Stimulated activated CD8-positive, alpha-beta memory T cell treated with anti-CD3 and anti-CD28 coated beads, Interleukin-7, amount 100 ng/mL, for 1 hour (primary cell): ENCODE measurements at places on chromosomes 11 and 22.

DNA sequence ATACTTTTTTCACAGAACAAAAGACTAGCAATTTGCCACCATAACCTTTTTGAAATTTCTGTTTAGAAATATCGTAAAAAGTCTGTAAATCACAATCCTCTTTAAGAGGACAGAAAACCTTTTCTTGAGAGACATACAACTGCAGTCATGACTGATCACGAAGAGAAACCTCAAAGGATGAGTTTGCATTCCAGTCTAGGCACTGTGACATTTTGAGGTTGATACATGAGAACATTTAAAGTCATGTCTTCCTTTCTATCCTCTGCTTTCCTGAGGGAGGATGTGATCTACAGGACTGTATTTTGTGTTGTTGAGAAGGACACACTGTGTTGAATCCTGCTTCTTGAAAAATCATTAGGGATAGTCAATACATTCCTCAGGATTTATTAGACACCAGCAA, 476.7 kb upstream of the CCDC179 start:
- no peak for DNase-seq

GRCh38 chr11:2566223-2567025, 121.6 kb downstream of the KCNQ1 start:
- no peak for DNase-seq

DNA sequence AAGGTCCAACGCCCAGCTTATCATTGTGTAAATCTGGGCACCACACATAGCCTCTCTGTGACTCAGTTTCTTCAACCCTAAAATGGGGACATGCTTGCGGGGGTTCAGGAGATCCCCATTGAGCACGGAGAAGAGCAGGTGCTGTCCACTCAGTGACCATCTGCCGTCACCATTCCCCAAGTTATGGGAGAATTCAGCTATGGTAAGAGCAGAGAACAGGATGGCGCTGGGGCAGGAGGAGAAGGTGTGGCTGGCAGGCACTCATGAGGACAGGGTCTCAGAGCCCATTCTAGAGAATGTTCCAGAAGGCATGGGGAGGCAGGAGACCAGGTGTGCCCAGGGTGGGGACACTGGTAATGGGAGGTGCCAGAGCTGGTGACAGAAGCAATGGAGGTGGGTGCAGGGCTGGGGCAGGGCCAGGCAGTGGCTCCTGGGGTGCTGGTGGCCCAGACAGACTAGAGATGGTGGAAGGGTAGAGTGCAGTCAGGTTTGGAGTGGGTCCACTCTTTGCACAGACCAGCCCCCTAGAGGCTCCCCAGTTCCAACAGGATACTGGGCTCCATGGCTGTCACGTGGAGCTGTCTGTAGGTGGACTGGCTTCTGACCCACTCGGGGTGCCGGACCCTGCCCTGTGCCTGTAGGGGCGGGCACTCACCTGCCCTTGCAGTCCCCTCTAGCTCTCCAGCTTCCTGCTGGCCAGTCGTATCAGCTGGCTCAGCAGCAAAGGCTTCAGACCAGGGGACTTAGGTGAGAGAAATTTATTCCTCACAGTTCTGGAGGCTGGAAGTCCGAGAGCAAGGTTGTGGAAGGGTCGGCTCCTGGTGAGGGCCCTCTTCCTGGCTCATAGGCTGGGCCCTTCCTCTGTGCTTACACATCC, 84.7 kb downstream of the CDKN1C start:
- no peak for DNase-seq

DNA sequence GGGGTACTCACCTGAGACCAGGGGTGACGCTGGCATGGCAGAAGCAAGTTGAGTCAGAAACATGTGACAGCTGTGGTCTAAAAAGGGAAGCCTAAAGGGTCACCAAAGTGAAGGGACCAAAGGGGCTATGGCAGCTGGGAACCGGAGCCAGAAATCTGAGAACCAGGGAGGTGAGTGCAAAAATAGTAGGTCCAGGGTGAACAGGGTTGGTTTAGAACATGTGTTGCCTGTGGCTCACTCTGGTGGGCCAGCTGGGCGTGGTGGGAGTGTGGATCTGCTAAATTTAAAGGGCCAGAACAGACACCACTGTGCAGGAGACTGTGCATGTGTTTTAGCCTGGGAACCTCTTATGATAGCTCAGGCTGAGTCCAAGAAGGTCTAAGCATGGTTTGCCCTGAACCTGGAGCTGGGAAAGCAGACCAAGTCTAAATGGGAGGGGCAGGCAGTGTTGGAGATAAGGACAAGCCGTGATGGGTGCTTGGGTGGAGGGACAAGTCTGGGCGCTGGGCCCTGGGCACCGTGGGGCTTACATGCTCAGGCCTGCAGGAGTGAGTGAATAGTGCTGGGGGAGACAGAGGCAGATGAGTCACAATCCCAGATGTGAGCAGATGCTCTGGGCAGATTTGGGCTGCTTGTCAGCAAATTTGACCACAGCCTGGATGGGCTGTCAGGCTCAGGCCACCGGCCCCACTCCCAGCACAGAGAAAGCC, 41.4 kb upstream of the ZBED5 start:
- no peak for DNase-seq

- DNase-seq = no peak
These were observed 8.9 kb downstream of the TRPM5 start for GRCh38 chr11:2435288-2436012.

DNA sequence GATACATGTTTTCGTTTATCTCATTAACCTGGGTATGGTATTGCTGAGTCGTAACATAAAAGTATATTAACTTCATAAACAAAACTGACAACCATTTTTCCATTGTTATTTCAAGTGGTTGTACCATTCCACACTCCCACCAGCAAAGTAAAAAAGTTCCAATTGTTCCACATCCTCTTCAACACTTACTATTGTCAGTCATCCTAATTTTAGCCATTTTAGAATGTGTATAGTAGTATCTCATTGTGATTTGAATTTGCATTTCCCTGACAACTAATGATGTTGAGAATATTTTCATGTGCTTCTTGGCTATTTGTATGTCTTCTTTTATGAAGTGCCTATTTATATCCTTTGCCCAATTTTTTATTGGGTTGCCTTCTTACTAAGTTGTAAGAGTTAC, 10.5 kb upstream of the CD3E start:
- DNase-seq = no peak

- no peak for DNase-seq
These were observed 17.3 kb upstream of the EIF3D start for GRCh38 chr22:36546092-36546804.

GRCh38 chr11:11380883-11381282, 27.8 kb upstream of the CSNK2A3 start:
- DNase-seq = no peak

DNA sequence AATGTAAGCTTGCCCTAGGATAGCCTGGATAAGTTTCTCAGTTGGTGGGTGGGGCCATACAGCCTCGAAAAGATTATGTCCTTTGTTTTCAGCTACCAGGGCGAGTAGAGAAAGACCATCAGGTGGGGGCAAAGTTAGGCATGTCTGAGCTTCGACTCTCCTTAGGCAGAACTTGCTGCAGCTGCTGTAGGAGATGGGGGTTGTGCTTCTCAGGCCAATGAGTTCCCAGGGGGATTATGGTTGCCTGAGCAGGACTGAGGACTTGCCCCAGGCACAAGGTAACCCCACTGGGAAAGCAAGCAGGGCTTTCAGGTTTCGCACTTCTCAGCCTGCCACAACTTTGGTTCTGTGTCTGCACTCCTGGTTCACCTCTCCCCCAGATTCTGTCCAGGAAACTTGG, 173.4 kb upstream of the SESN3 start:
- no peak for DNase-seq

- no peak for DNase-seq
These were observed 167.2 kb upstream of the ZBED5 start for GRCh38 chr11:11025087-11025486.

DNA sequence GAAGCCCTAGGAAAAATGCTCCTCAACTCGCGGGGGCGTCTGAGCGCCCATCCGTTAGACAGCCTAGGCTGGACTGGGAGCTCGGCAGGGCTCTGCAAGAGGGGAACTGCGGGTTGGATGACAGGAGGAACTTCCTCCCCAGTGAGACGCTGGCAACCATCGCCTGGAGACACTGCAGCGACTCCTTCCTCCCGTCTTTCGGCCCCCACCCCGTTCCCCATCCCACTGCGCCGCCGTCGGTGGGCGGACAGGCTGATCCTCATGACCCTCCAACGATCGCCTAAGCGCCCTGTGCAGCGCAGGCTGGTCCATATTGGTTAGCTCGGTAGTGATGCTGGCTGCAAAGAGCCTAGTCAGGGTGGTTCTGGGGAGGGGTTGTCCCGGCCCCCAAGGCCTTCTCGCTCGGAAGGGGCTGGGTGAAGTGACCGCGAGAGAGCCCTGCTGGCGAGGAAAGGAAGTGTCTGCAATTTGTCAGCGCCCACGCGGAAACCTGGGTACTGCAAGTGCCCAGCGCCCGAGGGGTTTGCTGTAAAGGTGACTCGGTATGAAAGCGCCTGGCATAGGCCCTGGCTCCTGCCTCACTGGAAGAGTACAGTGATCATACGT, 638 bp downstream of the NRGN start:
- DNase-seq = no peak

DNA sequence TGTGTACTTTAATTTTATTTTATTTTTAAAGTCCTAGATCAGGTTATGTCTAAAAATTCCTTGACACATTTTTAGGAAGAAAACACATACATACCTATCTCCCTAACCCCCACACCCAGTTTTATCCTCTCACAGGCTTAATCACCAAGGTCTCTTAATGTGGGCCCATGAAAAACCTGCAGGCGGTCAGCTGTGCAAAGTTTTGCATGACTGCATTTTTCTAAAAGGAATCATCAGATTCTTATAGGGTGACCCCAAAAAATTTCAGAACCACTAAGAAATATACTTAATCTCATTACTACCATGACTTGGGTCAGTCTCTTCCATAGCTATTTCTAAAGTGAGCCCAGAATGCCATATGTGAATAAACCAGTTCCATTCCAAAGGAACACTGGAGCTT, 19.8 kb downstream of the SAA1 start:
- DNase-seq = no peak

DNA sequence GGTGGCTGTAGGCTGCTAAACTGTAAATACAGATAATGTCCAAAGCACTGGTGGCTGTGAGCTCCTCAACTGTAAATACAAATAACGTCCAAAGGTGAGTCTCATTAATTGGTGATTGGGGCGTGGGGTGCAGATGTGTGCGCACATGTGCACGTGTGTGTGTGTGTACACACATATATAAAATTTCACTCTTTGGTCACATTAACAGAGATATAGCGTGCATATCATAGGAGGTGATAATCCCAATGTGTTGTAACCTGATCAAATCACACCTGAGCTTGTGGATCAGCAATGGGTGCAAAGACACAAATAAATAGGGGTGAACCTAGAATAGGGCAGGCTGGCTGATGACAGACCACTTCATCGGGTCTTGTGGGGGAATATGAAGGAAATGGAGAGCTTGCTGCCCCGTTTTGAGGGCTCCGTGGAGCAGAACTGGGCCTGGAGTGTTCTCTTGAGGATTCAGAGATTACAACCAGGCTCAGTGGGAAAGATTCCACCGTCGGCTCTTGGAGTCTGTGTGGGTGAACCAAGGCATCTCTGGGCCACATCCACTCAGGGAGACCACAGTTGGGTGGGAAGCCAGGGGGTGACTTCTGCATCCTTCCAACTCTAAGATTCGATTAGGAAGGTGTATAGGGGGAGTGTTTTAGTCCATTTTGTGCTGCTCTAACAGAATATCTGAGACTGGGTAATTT, 24.9 kb upstream of the OSBPL5 start:
- no peak for DNase-seq

- DNase-seq = no peak
These were observed 3.3 kb downstream of the KDELR3 start for GRCh38 chr22:38471237-38471636.

- DNase-seq = no peak
These were observed 233.4 kb upstream of the DDI1 start for GRCh38 chr11:103803062-103803461.

GRCh38 chr22:36385491-36386350, 2.0 kb downstream of the MYH9 start:
- no peak for DNase-seq

GRCh38 chr11:109302591-109303334, 119.2 kb upstream of the C11orf87 start:
- DNase-seq = no peak

DNA sequence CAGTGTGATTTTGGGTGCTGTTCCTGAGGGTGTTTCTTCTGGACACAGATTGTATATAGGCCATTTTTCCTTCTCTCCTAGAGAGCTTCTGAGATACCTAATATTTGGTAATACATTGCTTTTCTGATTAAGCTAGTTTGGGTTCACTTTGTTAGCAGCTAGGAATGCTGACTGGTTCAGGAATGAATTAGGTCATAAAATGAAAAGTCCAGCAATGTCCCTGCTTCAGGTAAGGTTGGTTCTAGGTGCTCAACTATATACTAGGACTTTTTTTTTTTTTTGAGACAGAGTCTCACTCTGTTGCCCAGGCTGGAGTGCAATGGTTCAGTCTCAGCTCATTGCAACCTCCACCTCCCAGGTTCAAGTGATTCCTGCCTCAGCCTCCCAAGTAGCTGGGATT, 32.9 kb upstream of the APOL5 start:
- no peak for DNase-seq
